GM23248 (cell line): ENCODE measurements at places on chromosomes 13 and 19. TPM values are rescaled to one million over a fixed set of nuclear protein-coding genes. Genes with fewer than 3 reads are reported as not detected.

LRRC25 gene
- not detected in 2 replicates for total RNA-seq

DNA sequence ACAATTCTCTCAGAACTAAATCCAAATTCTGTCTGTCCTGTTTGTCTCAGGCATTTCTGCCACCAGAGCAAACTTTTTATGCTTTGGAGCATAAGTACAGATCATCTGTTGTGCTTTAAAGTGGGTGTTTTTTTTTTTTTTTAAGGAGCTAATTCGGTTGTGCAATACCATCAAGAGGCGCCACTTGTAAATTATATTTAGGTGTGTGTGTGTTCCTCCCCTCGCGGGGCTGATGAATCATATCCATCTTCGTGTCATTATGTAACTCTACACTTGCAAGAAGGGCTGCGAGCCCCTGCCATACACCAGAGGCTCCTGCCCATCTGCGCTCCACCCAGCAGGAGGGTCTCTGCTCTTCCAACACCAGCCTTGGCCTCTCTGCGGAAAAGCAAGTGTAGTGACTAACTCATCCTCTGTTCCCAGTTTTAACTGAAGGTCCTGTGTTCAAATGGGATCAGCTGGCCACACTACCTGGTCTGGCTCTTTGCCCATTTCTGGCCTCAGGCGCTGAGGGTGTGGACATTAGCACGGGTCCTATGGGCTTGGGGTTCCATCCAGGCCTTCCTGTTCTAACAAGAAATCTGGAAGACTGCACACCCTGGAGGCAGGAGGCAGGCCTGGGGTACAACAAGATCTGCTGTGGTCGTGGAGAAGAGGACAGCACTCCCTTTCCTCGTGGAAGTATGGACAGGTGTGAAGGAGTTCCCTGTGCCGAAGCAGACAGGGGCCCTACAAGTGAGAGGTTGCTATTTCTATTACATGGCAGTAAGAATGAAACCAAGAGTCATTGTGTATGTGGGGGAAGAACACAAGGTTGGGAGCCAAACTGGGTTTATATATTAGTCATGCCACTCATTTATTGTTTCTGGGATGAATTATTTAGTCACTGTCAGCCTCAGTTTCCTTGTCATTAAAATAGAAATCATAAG is 96.1 kb upstream of the MBNL2 start:
- peak; percentile 76 for DNase-seq

ZNF221 gene
- 3.8 and 7.8 TPM in 2 replicates for total RNA-seq

- DNase-seq, result no peak
These were observed 161.6 kb upstream of the OBI1 start for GRCh38 chr13:78820541-78820940.

GRCh38 chr13:45989607-45990006 is 62.9 kb downstream of the ZC3H13 start:
- DNase-seq, result peak; percentile 85

GRCh38 chr13:110340812-110341444 is 33.8 kb downstream of the COL4A2 start:
- DNase-seq, result peak; percentile 65

DNA sequence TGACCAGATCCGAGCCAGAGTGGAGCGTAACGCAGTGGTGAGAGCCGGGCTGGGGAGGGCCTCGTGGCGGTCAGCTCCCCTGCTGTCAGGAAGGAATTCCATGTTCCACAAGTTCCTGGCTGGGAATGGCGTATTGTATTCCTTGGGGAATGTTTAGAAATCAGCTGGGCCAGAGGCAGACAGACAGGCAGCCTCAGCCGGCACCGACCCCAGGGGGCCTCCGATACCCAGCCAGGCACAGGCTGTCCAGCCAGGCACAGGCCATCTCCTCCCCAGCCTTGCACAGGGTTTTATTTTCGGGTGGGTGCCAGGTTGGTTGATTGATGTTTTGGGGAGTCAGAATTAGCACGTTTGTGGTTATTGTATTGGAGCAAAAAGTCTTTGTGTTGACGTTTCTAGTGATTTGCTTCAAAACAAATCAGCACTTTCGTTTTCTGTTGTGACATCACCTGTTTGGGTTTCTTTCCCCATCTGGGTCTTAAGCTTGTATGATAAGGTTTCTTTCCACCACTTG is 126.6 kb upstream of the MCF2L start:
- DNase-seq, result no peak

ZNF583 gene
- 6.7 and 8.0 TPM in 2 replicates for total RNA-seq

- no peak for DNase-seq
These were observed 584.3 kb upstream of the SLITRK6 start for GRCh38 chr13:86383561-86383960.

GRCh38 chr19:12596485-12596884 is 14.1 kb downstream of the ZNF490 start:
- no peak for DNase-seq

DNA sequence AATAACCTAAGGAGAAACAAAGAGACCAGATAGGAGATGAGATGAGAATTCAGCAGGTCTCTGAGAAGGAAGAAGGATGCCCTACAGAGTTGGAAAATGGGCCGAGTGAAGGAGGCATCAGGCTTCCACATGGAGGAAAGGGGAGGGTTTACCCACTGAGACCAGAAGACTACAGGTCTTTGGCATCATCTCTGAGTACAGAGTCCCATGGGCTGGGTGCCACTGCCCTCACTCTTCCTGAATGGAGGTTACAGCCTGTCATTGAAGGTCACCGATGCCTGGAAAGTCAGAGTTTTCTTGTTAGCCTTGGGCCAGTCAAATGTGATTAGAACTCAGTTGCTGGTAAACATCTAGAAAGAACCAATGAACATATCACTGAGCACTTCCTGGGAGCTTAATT is 9.9 kb downstream of the ZNF302 start:
- no peak for DNase-seq

- no peak for DNase-seq
These were observed 514 bp downstream of the CEACAM3 start for GRCh38 chr19:41796901-41797300.

DNA sequence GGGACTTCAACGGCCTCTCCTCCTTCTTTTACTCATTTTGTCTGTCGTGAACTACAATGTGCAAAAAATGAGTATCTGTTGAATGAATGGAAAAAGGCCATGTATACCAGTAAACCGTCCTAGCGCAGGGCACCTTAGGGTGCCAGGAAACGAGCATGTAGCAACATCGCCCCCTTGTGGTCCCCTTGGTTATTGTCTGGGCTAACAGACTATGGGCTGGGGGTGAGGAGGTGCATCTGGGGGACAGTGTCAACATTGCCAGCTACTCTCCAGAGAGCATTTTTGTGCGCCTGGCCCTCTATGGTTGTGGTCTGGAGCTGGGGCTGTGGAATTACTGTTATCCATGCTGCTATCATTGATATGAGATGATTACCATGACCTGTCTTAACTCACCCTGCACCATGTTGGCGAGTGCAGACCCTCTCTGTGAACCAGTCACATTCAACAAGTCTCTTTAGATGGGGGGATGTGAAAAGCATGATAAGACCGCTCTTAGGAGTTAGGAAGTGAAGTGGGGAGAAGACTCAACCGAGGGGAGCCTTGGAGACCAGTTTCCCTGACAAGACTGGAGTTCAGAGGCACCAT is 22.8 kb upstream of the SIGLEC11 start:
- peak; percentile 55 for DNase-seq

GRCh38 chr19:47104680-47105079 is 8.9 kb downstream of the ZC3H4 start:
- no peak for DNase-seq

DNA sequence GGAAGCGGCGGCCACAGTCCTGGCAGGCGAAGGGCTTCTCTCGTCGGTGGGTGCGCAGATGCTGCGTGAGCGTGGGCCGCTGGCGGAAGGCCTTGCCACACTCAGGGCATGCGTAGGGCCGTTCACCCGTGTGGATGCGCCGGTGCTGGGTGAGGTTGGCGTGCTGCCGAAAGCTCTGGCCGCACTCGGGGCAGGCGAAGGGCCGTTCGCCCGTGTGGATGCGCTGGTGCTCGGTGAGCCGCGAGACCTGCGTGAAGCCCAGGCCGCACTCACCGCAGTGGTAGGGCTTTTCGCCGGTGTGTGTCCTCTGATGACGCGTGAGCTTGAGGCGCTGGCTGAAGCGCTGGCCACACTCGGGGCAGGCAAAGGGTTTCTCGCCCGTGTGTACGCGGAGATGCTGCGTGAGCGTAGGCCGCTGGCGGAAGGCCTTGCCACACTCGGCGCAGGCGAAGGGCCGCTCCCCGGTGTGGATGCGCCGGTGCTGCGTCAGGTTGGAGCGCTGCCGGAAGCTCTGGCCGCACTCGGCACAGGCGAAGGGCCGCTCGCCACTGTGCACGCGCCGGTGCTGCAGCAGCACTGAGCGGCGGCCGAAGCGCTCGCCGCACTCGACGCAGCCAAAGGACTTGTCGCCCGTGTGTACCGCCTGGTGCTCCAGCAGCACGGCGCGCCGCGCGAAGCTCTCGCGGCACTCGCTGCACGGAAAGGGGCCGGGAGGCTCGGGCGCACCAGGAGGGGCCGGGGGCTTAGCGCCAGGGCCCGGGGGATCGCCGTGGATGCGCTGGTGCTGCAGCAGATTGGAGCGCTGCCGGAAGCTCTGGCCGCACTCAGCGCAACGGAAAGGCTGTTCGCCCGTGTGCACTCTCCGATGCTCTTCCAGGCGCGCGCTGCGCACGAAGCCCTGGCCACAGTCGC is 4.0 kb upstream of the UBE2M start:
- DNase-seq, result peak; percentile 74

DNA sequence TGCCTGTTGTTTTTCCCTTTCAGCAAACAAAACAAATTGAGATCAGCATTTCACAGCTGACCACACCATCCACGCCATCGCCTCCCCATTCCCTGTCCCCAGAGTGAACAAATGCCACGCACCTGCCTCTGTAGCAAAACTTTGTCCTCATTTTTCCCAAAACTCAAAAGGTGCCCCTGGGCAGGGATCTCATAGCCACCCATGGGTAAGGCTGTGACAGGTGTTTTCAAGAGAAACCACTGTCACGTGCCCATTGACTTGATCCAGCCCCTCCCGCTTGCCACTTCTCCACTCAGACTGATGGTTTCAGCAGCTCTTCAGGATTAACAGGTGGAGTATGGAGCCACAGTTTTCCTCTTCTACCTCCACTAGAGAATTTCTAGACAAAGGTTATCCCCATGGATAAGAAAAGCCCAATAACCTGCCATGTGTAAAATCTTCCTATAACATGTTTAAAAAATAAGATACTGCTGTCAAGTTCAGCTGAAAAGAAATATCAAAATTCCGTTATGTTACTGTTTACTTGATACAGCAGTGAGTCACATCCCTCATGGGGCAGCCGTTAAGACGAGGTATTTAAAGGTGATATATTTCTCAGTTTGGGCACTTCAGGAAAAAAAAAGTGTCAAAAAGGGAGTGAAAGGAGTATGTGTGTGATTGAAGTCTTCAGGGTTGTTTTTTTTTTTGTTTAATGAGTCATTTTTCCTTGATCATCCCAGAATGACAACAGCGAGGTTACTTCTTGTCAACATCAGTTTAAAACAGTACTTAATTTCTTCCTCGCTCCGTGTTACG is 63.5 kb upstream of the GPR183 start:
- no peak for DNase-seq
